GM23248 (cell line): ENCODE measurements at places on chromosomes 1 and 21. TPM values are rescaled to one million over a fixed set of nuclear protein-coding genes. Genes with fewer than 3 reads are reported as not detected.

GRCh38 chr1:160066829-160067745, 2.9 kb downstream of the KCNJ10 start:
- no peak overlapping the region for H3K4me3 ChIP-seq
- no peak overlapping the region for H3K27ac ChIP-seq
- peaks cover 27% of the 10 kb centered on the region for H3K27me3 ChIP-seq
- no peaks in the 10 kb centered on the region for H3K4me1 ChIP-seq

DNA sequence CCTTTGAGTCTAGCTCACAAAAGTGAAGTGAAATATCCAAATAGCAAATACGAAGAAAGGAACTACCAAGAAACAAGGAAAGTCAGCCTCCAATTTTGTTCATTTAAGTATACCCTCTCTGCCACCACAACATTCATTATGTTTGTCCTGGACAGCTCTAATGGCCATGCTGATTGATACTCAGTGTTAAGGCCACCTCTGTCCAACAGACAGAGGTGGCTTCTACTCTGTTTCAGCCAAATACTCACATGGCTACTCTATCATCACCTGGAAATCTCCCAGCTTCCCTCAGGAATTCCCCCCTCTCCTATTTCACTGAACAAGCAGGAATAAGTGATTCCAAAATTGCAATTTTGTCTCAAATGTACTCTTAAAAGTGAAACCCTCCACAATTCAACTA, 10.7 kb downstream of the APP start:
- H3K27ac ChIP-seq = no peak overlapping the region
- DNase-seq = no peak
- no peak overlapping the region for H3K4me3 ChIP-seq
- 0 out of 2 replicates have a peak, but pooled peaks cover 2% of the 10 kb centered on the region for H3K36me3 ChIP-seq

- H3K27me3 ChIP-seq = peaks cover 17% of the 10 kb centered on the region; the same call in 1 of the 2 replicates
- no peak for DNase-seq
- H3K27ac ChIP-seq = no peak overlapping the region
- no peaks in the 10 kb centered on the region for H3K36me3 ChIP-seq
Observed at GRCh38 chr1:232355162-232356006, 274.5 kb downstream of the SIPA1L2 start.

Gene SLC2A5
- total RNA-seq = 0.54 TPM in 1 of 2 replicates, not detected in the other
